SHP77 (cell line): ENCODE measurements at places on chromosomes 1 and 21.

DNA sequence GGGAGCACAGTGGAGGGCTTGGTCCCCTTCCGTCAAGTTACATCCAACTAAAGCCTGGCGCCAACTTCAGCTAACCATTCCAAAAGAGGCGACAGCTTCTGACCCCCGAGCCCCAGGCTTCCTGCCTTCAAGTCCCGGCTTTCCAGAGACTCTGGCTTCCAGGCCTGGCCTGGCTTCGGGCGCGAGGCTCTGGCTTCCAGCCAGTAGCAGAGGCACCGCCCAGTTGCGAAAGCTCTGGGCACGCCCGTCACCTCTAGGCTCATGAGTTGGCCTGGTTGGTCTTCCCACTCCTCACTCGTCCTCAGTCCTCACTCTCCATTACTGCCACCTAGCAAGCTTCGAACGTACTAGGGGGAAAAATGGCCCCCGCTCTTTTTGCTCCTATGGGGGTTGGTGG lies 30.0 kb upstream of the C1orf185 start:
- DNase-seq, result no peak

GRCh38 chr1:69587391-69587790 lies 19.7 kb downstream of the LRRC7 start:
- no peak for DNase-seq

DNA sequence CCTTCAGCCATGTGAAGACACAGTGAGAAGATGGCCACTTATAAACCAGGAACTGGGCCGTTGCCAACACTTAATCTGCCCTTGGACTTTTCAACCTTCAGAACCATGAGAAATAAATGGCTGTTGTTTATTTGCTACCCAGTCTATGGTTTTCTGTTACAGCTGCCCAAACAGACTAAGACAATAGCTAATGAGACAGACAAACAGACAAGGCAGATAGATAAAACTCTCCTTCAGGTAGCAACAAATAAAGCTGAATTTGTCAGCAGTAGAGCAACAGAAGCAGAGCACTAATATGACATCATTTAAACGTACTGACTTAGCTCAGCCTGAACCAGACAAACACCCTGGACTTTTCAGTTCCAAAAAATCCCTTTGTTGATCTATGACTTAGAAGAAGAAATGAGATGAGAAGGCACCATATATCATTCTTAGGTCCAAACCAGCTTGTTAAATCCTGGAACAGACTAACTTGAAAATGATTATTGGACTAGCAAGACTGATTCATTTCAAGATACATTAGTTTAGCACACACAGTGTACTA lies 27.0 kb downstream of the ZZZ3 start:
- peak; percentile 46 for DNase-seq

DNA sequence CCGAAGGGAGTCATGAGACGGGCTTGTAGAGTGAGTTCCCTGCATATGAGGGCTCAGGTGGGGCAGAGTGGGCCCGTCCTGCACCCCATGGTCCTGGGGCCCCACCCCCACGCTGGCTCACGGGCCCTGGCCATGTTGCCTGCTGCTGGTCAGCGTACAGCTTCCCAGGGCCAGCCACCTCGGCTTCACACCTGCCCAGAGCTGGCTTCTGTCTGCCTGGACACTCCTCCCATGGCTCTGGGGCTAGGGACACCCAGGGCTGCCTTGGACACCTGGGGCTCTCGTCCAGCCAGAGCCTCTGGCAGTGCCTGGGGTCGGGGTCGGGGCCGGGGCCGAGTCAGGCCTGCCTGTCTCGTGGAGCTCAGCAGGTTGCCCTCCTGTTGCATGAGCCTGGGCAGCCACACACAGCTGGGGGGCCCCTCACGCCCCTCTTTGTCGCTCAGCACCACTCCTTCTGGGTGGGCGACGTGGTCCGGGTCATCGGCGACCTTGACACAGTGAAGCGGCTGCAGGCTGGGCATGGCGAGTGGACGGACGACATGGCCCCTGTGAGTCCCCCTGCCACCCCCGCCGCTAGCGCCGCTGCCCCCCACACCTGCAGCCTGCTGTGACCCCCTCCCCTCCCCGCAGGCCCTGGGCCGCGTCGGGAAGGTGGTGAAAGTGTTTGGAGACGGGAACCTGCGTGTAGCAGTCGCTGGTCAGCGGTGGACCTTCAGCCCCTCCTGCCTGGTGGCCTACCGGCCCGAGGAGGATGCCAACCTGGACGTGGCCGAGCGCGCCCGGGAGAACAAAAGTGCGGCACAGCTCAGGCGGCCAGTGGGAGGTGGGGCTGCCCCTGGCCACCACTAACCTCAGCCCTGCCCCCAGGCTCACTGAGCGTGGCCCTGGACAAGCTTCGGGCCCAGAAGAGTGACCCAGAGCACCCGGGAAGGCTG lies 5.5 kb upstream of the MMP23B start:
- no peak for DNase-seq

DNA sequence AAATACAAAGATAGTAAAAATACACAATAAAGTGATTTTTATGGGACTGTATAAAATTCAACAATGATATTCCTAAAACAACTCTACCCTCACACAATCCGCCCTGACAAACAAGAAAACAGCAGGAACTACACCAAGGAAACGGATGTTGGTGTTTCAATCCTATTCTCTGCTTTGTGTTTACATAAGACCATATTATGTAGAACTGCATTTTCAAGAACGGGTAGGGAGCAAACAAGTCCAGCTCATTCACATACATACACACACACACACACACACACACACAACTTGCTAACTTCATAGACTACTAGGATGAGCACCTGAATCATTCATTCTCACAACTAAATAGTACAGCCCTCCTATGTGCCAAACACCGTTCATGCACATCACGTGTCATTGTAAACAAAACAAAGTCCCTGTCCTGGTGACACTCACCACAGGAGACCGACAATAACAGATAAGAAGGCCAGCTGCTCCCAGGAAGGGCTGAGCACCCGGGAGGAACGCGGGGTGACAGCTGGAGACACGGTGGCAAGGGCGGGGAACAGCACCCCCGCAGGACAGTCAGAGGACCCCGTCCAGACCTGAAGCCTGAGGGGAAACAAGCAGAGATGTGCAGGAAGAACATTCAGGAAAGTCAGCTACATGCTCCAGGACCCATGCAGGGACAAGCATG lies 43.0 kb downstream of the NPHP4 start:
- peak; percentile 1 for DNase-seq

- no peak for DNase-seq
Observed at GRCh38 chr1:15902882-15903281, 55.4 kb downstream of the SPEN start.

DNA sequence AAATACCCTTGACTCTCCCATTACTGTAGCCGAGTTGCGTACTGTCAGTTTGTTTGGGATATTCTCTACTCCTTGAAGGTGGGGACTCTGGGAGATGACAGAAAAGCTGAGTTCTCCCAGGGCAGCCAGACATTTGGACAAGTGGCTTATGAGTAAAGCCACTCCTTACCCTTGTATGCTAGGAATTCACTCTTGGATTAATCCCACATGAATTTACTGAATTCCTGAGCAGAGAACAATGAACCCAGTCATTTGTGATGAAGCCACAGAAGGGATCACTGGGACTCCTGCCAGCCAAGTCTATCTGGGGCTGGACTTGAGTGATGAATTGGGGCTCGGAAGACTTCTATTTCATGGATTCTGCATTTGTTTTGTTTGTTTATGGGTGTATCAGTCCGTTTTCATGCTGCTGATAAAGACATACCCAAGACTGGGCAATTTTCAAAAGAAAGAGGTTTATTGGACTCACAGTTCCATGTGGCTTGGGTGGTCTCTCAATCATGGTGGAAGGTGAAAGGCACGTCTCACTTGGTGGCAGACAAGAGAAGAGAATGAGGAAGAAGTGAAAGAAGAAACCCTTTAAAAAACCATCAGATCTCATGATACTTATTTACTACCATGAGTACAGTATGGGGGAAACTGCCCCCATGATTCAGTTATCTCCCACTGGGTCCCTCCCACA lies 25.1 kb downstream of the C1orf116 start:
- DNase-seq, result no peak
